ENCODE measurements at places on chromosomes 1 and 21.
A peak's percentile ranks its signal among the peaks of the same experiment; 100 is the strongest.

DNA sequence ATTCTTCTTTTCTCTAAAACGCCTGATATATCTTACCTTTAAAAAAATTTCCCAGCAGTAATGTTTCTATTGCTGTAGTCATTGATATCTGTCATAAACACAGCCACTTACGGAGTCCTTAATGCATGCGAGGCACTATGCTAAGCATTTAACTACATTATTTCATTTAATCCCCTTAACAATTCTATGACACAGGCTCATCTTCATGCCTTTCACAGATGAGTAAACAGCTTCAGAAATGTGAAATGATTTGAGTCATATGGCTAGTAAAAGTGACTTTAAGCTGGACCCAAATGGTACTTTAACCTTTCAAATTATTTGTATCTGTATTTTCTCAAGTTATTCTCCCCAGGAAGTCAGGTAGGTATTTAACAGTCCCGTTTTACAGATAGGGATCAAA lies 125.1 kb upstream of the FGGY start:
- no peak for DNase-seq

GRCh38 chr1:12047120-12047876 lies 15.8 kb upstream of the TNFRSF8 start:
- DNase-seq: peak; percentile 52

GRCh38 chr1:91345395-91346005 lies 59.1 kb downstream of the HFM1 start:
- DNase-seq: no peak

GRCh38 chr1:111487133-111487532 lies 13.3 kb downstream of the C1orf162 start:
- no peak for DNase-seq

- no peak for DNase-seq
Observed at GRCh38 chr1:206111271-206111927, 5.8 kb downstream of the AVPR1B start.

- DNase-seq: no peak
Observed at GRCh38 chr1:210536254-210536961, 207.7 kb downstream of the HHAT start.

- no peak for DNase-seq
Observed at GRCh38 chr1:66168467-66168887, 365.5 kb upstream of the SGIP1 start.

GRCh38 chr1:225603538-225604354 lies 49.2 kb downstream of the ENAH start:
- DNase-seq: no peak

GRCh38 chr1:226436855-226437491 lies 29.1 kb upstream of the PARP1 start:
- DNase-seq: no peak

DNA sequence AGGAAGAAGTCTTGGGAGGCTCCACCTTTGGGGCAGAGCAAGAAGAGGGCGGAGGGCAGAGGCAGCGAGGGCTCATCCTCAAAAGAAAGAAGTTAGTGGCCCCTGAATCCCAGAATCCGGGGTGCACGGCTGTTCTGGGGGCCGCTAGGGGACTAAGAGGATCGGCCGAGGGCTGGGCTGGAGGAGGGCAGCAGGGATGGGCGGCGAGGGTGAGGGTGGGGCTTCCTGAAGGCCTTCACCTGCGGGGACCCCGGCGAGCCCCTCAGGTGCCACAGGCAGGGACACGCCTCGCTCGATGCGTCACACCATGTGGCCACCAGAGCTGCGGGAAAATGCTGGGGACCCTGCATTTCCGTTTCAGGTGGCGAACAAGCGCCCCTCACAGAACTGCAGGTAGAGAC lies 23.9 kb downstream of the COL6A1 start:
- DNase-seq: no peak

DNA sequence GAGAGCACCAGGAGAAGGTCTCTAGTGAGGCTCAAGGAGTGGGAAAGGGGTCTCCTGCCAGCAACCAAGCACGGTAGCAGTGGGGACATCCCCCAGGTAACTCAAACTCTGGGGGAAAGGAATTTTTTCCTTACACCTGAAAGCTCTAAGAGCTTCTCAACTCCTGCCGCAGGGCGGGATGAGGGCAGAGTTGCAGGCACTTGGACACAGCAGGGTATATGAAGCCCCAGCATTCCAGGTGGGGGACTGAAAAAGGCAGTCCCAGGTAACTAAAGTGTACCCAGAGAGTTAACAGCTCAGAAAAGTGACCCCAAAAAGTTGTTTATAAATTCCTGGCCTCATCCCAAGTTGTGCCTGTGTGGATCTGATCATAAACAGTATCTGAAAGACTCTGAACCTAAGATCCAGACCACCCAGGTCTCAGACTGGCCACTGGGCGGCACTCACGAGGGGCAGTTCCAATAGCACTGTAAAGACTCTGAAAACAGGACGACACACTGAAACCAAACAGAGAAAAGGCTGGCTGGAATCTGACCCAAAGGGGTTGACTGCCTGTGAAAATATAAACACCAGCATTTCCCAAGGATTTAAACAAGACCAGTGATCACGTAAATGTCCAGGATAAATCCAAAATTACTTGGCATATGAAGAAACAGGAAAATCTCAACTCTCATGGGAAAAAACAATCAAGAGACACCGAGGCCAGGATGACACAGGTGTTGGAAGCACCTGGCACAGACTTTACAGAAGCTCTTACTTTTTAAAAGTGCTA lies 47.5 kb downstream of the HSF2BP start:
- DNase-seq: no peak

- DNase-seq: no peak
Observed at GRCh38 chr1:70496181-70496580, 85.1 kb downstream of the CTH start.

GRCh38 chr1:156368889-156369684 lies at the start of gene RHBG:
Gene RHBG (plus strand): TSS chr1:156369211. CDS start chr1:156369250, 39 bp downstream.
- DNase-seq: no peak

- DNase-seq: no peak
Observed at GRCh38 chr1:209622841-209623829, 29.1 kb downstream of the LAMB3 start.

- peak; percentile 68 for DNase-seq
Observed at GRCh38 chr1:32350785-32351398, 11.4 kb downstream of the FAM229A start.

- DNase-seq: peak; percentile 66
Observed at GRCh38 chr1:205849619-205850355, at the start of gene PM20D1. Gene PM20D1 (minus strand): TSS chr1:205850132. CDS start chr1:205850072, 60 bp downstream.

- DNase-seq: no peak
Observed at GRCh38 chr1:184563308-184563707, 176.5 kb downstream of the C1orf21 start.

DNA sequence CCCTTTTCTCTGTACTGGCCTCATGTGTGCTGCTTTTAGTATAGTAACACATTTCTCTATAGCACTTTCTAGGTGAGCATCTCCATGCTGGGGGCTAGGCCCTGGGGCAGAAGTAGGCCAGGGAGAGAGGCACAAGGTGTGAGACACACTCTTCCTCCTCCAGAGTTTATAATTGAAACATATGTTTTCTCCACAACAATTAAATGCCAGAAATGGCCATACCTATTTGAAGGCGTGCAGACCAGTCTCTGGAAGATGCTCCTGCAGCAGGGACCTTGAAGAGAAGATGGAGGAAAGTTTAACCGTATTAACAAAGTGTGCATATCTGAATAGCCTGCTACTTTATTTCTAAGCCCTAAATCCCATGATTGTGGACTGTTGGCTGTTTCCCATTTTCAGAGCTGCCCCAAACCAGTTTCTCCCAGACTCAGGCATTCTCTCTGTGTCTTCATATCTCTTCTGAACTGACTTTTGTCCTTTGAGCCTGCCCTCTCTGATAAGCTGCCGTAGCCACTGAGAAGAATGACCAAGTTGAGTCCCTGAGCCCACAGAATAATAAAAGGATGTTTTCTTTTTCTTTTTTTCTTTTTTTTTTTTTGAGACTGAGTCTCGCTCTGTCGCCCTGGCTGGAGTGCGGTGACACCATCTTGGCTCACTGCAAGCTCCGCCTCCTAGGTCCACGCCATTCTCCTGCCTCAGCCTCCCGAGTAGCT lies 81.3 kb downstream of the LRRC8D start:
- DNase-seq: no peak

DNA sequence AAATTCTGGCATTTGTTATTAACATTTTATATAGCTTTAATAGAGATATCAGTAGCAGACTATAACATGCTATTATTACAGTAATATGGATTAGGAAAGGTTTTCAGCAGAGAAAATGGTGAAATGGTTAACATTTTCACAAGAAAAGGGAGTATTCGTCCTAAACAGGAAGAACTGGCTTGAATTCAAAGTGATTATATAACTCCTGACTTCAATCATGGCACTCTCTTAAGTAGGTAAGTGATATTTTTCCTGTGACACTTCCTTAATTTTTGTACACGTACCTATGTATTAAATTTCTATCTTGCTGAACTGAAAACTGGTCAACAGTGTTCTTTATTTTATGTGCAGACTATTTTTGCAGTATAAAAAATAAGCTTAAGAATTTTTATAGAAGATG lies 67.9 kb upstream of the CNN3 start:
- no peak for DNase-seq

GRCh38 chr1:101112051-101112780 lies 86.6 kb upstream of the DPH5 start:
- DNase-seq: peak; percentile 24

DNA sequence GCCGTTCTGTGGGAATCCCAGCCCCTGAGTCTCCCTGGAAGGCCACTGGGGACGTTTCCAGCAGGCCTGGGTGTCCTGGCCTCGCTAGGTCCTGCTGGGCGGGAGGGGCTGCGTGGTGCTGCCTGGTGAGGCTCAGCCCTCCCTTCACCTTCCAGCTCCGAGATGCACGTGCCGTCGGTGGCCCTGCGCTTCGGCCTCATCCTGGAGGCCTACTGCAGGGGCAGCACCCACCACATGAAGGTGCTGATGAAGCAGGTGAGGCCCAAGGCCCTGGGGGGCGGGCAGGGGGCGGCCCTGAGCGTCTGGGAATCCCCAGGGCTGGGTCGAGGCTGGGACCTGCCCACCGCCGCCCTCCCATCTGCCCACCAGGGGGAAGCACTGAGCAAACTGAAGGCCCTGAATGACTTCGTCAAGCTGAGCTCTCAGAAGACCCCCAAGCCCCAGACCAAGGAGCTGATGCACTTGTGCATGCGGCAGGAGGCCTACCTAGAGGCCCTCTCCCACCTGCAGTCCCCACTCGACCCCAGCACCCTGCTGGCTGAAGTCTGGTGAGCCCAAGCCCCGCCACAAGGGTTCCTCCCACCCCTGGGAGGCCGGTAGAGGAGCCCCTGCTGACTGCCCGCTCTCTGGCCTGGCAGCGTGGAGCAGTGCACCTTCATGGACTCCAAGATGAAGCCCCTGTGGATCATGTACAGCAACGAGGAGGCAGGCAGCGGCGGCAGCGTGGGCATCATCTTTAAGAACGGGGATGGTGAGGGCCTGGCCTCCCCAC lies 70.3 kb downstream of the PIK3CD start:
- DNase-seq: peak; percentile 66
